ENCODE measurements at places on chromosomes 2 and 18.

- no peak for DNase-seq
Measured at GRCh38 chr2:203532957-203533658, 2.0 kb downstream of the RAPH1 start.

DNA sequence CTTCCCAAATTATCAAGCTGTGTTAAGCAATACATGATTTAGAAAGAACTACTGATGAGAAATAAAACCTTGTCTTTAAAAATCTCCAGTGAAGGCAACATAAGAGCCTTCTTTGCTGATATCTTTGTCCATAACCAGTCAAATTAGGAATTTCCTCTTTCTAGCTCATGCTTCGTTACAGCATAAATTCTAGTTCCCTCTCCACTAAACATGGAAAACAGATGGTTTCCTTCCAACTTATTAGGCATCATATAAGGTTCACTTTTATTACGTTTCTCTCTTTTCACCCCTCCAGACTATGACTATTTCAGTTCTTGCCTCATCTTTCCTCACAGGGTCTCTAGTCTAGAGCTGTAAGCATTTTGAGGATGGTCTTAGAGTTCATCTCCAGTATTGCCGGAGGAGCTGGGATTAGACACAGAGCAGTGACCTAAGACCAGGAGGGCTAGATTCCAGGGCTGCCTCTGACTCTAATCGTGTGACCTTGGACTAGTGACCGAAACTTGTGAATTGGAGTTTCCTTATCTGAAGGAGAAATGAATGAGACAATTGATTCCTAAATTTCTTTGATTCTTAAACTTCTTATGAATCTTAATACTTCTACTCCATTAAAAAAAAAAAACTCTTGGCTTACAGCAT, 195.5 kb upstream of the APCDD1 start:
- DNase-seq, result peak; percentile 29

DNA sequence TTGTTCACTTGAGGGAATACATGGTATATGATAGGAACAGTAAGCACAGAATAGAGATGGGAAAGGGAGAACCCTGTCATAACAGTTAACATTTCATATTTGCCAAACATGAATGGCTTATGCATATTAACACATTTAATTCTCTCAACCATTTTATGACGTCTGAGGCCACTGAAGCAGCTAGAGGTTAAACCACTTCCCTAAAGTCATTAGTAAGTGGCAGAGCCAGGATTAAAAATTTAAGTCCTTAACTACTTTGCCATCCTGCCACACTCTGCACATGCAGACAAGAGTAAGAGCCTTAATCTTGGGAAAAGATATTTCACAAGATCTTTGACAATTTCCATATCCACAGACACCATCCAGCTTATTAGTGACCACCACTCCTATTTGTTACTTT, 2.1 kb downstream of the LIPT1 start:
- no peak for DNase-seq

GRCh38 chr2:186634701-186635100, 44.8 kb downstream of the ITGAV start:
- DNase-seq, result no peak

DNA sequence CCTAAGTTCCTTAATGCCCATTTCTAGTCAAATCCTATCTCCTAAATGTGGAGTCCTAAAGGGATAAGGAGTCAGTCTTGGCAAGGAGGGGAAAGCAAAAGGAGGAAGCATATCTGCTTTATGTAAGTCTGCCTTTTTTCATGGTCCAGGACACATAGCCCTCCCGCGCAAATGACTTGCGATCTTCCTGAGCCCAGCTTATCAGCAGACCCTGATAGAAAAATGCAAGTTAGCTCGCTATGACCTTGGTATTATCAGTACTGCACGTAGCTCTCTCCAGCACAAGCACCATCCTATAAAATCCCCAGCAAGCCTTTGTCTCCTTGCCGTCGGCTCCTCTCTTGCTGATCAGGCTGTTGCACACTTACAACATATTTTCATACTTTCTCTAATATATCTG, 281.4 kb upstream of the KCNH7 start:
- no peak for DNase-seq

GRCh38 chr2:217105733-217106649, 246.1 kb upstream of the TNP1 start:
- DNase-seq, result no peak

GRCh38 chr2:7430869-7431641, 513.8 kb downstream of the RNF144A start:
- no peak for DNase-seq

DNA sequence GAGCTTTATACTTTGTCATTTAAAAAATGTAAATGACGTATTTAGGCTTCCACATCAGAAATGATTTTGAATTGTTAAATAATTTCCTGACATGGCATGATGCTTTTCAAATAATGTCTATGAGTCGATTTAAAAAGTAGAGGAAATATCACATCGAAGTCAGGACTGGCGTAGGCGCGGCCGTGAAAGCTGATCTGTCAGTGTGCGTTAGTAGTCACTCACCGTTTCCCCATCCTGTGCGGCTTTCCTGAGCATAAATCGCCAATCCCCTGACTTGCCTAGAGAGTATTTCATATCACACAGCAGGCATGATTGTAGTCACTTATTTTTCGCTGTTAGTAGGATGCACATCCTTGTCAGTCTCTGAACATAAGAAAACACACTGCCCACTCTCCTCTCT, 843.1 kb downstream of the SOCS6 start:
- no peak for DNase-seq

GRCh38 chr2:143255086-143255485, 125.9 kb downstream of the ARHGAP15 start:
- DNase-seq, result no peak

DNA sequence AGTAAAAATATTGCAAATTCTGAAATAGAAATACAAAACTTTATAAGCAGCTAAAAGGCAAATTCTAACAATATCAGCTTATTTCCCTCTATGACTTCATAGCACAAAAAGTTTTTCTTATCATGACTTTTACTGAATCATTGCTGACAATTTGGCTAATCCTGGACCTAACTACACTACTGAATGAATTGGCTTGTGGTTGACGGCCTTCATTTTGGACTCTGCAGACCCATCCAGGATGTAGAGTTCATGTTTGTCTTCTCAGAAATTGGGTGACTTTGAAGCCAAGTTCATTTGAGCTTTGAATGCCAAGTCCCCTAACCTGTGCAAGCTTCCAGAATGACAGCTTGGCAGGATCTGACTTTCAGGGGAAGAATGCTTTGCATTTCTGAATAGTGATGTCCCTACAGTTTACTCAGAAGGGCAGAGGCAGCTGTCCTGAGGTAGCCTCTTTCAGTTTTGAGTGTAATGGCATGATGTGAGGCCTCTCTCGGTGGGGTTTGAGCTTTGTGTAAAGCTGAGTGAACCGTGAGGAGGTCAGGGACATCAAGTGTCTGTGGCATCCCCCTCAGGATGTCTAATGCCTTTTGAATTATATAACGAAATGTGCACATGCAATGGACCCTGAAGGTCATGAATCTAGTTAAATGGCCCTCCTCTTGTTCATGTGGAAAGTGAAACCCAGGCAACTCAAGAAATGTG, 48.0 kb downstream of the EFEMP1 start:
- DNase-seq, result no peak

DNA sequence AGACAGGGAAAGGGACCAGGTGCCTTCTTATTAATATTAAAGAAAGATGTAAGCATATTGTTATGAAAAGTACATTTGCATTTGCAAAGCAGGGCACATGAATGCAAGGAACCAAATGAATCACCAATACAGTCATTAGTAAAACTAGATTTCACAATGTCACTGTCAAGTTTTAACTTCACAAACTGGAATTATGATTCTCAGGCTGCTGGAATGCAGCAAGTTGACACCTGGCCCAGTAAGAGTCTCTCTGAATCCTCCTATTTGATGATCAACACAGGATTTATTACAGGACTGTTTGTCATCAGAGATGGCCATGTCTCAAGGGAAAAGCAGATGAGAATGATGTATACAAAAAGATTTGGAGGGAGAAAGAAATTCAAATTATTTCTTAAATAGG, 72.9 kb upstream of the STK39 start:
- no peak for DNase-seq

GRCh38 chr2:237235383-237236095, 149.8 kb downstream of the COPS8 start:
- no peak for DNase-seq

GRCh38 chr2:179543361-179543901, 278.8 kb upstream of the SESTD1 start:
- DNase-seq, result no peak

- no peak for DNase-seq
Measured at GRCh38 chr2:123738643-123739042, 286.4 kb upstream of the CNTNAP5 start.

- peak; percentile 21 for DNase-seq
Measured at GRCh38 chr2:54772531-54772930, 49.1 kb downstream of the EML6 start.

DNA sequence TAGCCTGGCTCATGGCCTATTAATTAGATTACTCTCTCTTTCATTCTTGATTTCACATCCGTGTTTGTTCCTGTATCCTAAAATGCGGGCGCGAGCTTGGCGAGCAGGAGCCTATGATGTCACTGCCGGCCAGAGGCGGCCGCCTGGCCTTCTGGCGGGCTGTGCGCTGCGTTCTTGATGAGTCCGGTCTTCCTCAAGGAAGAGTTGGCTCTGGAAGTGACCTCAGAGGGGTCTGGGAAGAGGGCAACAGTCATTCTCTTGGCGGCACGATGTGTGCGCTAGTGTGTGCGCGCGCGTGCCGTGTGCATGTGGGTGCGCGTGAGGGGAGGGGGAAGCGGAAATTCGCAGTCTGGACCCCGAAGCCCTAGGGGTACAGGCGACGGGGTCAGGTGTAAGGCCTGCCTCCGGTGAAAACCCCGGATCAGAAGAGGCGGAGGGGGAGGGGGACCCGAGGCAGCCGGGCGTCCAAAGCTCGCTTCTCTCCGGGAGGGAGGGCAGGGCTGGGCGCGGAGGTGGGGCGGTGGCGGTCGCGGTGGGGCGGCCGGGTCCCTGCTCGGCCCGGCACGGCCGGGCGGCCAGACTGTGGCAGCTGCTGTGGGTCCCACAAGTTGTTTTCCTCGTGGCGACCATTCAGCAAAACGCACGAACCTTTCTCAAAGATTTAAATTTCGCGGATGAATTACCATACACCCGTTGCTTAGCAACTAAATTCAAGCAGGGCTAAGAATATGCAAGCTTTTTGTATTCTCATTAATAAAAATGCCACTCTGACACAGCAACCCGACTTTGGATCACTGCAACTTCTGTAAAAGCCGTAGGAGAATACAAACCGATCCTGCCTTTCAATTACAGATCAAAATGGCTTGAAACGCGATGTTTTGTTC, 8.4 kb downstream of the POU3F3 start:
- no peak for DNase-seq

DNA sequence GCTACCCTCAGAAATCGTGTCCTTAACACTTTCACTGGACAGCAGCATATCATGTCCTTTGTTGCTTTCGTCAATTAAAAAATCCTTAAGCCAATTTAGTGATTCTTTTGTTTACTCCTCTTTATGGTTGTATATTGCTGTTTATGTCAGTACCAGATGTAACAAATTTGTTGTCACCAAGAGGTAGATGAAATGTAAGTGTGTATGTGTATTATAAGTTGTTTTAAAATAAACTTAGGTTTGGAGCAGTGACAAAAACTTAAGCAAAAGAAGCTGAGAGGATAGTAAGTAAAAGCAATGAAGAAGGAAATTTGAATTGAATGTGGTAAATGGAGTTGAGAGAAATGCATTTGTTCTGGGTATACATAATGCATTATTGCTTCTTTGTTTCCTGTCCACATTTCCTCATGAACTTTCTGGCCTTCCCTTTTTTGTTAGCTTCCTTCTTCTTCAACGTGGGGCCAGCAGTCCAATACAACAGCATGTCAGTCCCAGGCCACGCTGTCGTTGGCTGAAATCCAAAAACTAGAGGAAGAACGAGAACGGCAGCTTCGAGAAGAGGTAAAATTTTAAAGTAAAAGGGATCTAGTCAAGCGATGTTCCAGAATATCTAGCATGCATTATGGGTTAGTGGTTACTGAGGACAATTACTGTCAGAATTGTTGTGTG, 30.5 kb upstream of the SNORC start:
- DNase-seq, result no peak

GRCh38 chr2:227933884-227934283, 62.5 kb downstream of the DAW1 start:
- DNase-seq, result no peak

- no peak for DNase-seq
Measured at GRCh38 chr2:88331239-88331638, 121.3 kb downstream of the FOXI3 start.

- no peak for DNase-seq
Measured at GRCh38 chr2:238239543-238239862, 335 bp downstream of the HES6 start.

GRCh38 chr18:63887424-63887823, at the start of gene SERPINB2:
TSS of gene SERPINB2 (plus strand) at chr18:63887705. CDS start at chr18:63891445, 3,740 bp downstream.
- no peak for DNase-seq

DNA sequence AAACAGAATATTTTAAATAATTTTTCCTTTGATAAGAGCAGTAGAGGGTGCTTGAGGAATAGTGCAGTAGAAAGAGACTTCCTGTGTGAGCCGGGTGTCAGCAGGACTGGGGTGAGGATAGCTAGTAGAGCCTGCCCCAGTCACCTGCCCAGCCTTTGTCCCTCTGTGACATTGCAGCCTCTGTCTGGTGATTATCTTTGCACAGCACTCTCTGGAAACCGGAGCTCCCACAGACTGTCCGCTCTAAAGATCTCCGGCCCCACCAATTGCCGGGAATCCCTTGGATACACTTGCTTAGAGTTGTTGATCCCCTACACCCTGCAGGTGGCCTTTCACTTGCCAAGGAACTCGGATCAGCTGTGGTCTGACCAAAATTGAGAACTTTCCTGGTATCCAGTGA, 1081.3 kb upstream of the TMEFF2 start:
- no peak for DNase-seq

GRCh38 chr2:37720533-37721200, 49.2 kb upstream of the CDC42EP3 start:
- no peak for DNase-seq

- no peak for DNase-seq
Measured at GRCh38 chr2:68287580-68288441, 31.9 kb downstream of the CNRIP1 start.

DNA sequence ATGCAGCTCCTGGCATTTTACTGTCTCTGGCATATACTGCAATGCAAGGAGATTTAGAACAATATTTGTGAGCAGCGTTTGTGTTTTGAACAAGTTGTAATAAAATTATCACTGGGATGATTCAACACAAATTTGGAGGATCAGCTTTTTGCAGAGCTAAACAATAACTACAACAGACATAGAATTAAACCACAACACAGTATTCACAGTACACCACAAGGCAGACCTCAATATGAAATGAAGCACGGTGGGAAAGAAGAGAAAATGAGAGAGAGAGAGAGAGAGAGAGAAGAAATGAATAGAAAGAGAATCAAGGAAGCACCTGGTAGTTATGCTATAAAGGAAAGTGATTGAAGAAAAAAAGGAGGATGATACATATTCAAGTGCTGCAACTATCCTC, 39.4 kb downstream of the HOXD1 start:
- DNase-seq, result no peak
